Endothelial cell (in vitro differentiated cells): ENCODE measurements at places on chromosomes 7 and 10.

DNA sequence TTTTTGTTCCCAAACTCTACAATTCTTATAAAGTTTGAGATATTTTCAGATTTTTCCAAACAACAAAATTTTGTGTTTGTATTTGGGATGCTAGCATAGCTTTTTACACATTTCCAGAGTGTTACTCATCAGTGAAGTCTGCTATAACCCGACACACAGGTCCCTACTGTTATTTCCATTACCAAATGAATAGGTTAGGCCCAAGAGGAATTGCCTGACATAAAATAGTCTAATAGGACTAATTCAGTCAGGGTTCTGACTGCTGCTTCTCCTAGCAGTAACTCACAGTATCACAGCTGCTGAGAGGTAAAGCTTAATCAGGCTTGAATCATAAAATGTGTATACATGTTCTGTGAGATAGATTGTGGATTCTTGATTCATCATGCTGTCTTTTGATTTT is 49.1 kb upstream of the STRIP2 start:
- no peak for DNase-seq

- no peak for DNase-seq
Measured at GRCh38 chr7:77783545-77783944, 14.7 kb downstream of the TMEM60 start.

- DNase-seq: no peak
Measured at GRCh38 chr7:31458203-31458602, 55.7 kb upstream of the ITPRID1 start.

DNA sequence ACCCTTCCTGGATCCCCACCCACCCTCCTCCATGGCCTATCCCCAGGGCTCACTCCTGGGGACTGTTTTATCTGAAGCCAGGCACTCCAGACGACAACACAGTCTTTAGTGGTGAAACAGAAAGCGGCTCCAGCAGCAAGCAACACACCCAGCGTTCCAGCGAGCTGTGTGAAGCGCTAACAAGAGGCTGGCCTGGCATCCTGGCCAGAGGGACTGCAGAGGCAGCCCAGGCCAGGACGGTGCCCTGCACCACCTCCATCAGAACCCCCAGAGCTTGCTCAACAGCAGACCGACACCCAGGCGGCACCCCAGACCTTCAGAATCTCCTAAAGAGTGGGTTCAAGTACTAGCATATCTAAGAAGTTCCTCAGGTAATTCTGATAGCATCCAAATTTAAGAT is 2.0 kb upstream of the CPXM2 start:
- DNase-seq: no peak

- DNase-seq: no peak
Measured at GRCh38 chr7:4486907-4487306, 195.2 kb upstream of the FOXK1 start.

DNA sequence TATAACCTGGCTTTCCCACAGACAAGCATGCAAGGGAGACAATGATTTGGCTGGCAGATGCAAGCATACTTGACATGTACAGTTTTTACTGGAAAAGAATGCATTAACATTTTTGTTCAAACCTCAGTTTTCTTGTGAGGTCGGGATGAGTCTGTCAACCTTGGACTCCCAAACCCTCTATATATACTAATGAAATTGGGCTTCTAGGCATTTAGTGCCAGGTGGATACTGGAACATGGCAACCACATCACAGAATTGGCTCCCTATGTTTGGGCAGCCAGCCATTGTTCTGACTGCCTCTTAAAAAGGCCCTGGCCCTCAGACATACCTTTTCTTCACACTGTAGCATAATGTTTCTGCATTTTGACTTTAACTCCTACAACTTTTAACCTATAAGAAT is 39.1 kb downstream of the CDK6 start:
- DNase-seq: no peak

DNA sequence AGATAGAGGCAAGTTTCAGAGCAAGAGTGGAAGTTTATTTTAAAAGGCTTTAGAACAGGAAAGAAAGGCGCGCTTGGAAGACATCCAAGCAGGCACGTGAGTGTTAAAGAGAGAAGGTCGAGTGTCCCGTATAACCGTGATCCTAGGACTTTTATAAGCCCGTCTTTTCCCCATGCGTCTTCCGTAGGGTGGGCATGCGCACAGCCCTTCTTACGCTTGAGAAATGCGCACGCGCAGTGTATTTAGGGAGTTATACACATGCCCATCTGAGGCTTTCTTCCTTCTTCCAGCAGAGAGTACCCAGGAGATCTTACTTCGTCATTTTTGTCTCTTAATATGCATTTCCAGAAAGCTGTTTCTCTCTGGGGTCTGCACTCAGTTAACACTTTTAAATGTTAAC is 52.4 kb downstream of the CALD1 start:
- no peak for DNase-seq

DNA sequence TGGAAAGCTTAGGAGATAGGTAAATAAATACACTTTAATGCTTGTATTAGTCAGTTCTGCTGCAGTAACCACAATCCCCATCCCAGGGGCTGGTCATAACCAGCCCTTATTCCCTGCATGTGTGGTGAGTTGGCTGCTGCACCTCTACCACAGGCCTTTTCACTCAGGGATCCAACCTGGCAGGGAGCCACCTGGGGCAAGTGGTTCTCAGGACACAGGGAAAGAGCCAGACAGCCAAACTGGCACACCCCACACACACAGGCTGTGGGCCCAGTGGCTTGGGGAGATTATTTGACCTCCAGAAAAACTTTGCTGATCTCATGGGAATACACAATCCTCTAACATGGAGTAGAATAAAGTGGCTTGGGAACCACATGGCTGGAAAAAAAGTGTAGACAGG is 400.0 kb upstream of the RNF32 start:
- no peak for DNase-seq

GRCh38 chr10:131900350-131901152 is at the start of gene PPP2R2D:
PPP2R2D (plus strand) TSS chr10:131901008; CDS start chr10:131901149, 141 bp downstream.
- DNase-seq: peak; percentile 94

- DNase-seq: no peak
Measured at GRCh38 chr10:18229826-18230225, 89.6 kb downstream of the CACNB2 start.

GRCh38 chr10:62386356-62387320 is 12.5 kb downstream of the ZNF365 start:
- DNase-seq: no peak

DNA sequence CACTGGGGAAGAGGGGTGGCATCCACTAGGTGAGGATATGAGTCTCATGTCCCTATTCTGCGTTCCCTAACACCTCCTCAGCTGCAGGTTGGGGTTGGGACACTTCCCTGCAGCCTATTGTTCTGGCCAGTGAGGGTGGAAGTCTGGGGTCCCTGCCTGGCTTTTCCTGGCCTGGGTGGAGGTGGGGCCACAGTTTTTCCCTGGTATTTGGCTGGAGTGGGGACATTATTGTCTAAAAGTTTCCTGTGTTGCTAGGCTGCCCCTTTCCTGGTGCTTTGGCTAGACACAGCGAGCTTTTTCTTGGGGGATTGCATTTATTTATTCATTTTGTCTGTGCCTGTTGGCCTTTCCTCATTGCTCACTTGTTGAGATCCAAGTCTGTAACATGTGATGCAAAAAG is 559.5 kb upstream of the IGFBP3 start:
- peak; percentile 55 for DNase-seq

DNA sequence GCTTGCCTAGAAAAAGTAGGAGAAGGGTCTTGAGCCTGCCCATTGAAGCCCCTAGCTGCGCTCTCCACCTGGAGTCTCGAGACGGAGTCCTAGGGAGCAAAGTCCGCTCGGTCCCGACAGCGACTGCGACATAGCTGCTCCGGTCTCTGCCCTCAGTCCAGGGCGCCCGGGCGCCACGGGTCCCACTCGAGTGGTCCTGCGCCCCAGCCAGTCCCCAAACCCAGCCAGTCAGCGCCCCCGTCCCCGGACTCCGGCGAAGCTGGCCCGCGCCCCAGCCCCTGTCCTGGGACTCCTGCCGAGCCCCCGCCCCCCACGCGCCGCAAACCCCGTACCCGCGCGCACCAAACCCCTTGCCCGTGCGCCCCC is 490 bp downstream of the TNS3 start:
- DNase-seq: peak; percentile 23

DNA sequence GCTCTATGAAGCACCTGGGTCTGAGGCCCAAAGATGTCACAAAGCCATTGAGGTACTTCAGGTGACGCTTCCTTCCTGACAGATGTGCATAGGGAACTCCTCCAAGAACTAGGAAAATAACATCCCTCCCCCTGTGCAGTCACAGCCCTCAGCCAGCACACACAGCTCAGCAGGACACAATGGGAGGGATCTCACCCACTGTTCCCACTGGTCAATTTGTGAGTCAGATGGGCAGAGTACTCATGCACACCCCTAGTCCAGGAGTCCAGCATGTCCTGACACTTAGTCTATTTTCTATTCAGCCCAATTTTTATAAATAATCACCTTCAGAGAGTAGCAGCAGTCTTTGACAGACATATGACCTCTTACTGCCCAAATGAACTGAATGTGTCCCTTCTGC is 60.7 kb upstream of the PFKP start:
- no peak for DNase-seq

- DNase-seq: no peak
Measured at GRCh38 chr7:17046666-17047065, 164.9 kb upstream of the AGR3 start.

GRCh38 chr7:144527051-144527471 is 123.6 kb upstream of the NOBOX start:
- DNase-seq: no peak

DNA sequence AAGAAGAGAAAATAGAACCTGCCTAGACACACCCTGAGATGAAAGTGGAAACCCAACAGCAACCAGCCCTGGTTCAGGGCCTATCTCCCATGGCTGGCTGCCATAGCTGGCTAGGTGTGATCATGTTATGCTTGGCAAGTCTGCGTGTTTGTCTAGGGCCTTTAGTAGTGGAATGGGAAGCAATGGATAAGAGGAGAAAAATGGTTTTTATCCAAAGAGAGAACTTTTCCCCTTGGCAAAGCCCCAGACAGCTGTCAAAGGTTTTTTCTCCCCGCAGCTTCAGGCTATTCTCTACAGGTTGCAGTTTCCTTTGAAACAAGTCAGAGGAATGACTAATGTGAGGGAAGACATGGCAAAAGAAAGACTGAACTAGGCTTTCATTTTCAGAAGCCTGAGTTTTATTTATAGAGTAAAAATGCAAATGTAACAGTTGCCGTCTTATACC is 161.5 kb downstream of the SEMA3D start:
- no peak for DNase-seq

GRCh38 chr10:79245539-79246208 is 101.6 kb upstream of the PPIF start:
- DNase-seq: no peak

DNA sequence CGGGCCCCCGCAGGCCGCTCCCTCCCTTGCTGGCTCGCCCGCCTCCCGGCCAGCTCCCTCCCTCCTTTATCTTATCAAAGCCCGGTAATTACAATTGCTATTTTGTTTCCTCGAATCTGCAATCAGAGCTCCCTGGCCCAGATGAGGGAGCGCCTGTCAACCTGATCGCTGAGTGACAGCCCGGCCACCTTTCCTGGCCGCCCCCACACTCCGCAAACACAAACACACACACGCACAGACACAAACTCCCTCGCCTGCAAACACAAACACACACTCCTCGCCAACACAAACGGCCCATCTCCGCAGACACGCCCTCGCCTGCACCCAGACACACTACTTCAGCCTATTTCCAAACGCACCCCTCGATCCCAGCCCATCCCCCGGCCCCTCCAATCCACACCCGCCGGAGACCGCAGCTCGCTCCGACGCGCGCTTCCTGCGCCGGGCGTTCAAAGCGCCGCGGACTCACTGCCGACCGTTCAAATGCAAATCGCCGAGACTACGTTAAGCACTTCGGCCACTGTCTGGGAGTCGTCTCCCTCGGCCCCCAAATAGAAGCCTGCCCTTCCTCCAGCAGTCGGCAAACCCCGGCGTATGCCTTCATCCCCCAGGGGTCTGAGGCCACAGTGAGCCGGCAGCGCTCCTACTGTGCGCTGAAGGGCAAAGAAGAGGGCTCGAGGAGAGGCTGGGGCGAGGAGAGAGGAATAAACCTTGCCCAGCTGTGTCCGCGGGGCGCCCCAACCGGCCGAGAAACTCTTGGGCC is 3.0 kb upstream of the FGF8 start:
- peak; percentile 62 for DNase-seq

- DNase-seq: no peak
Measured at GRCh38 chr10:87615856-87616255, 43.8 kb upstream of the PAPSS2 start.

DNA sequence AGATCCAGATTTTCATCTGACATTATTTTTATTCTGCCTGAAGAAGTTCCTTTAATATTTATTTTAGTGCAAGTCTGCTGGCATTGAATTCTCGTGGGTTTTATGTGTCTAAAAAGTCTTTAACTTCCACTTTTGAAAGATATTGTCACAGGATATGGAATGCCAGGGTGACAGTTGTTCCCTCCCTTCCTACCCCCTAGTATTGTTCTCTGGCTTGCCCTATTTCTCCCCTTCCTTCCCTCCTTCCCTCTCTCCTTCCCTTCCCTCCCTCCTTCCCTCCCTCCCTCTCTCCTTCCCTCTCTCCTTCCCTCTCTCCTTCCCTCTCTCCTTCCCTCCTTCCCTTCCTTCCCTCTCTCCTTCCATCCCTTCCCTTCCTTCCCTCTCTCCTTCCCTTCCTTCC is 14.9 kb downstream of the OLAH start:
- no peak for DNase-seq

DNA sequence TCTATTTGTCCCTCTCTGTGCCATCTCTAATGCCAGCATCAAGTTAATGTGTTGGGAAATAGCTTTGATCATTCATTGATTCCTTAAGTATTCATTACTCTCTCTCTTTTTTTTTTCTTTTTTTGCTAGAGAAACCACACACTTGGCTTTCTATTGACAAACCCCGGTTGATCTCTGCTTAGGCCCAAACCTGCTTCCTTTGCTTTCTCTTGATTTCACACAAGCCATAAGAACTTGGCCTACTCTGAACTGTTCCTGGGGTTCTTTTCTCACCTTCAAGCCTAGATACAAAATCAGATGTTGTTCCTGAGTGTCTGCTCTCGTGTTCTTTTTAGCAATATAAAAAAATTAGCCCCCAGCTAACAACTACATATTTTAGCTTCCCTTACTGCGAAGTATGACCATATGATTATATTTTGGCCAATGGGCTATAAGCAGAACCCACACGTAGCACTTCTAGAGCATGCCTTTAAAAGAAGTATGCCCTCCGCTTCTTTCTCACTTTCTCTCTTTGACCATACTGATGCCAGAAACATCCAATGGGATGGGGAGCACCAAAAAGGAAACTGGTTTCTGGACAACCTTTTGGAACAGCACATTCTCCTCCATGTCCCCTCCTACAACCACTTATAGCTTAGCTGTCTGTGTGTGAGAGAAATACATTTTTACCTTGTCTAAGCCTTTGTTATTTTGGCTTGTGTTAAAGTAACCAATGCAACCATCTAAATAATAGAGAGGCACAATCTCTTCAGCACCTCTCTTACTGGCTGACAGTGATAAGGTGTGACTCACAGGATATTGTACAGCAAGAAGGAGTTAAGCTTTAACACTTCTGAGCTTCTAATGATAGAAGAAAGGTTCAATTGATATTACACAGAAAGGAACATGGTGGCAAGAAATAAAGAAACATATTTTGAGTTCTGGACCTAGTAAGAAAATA is 96.6 kb upstream of the LRRN3 start:
- DNase-seq: no peak

- no peak for DNase-seq
Measured at GRCh38 chr7:74283858-74284447, 5.3 kb upstream of the CLIP2 start.

- no peak for DNase-seq
Measured at GRCh38 chr7:30466266-30466665, 12.3 kb downstream of the NOD1 start.
